ENCODE measurements at places on chromosomes 13 and 19.

DNA sequence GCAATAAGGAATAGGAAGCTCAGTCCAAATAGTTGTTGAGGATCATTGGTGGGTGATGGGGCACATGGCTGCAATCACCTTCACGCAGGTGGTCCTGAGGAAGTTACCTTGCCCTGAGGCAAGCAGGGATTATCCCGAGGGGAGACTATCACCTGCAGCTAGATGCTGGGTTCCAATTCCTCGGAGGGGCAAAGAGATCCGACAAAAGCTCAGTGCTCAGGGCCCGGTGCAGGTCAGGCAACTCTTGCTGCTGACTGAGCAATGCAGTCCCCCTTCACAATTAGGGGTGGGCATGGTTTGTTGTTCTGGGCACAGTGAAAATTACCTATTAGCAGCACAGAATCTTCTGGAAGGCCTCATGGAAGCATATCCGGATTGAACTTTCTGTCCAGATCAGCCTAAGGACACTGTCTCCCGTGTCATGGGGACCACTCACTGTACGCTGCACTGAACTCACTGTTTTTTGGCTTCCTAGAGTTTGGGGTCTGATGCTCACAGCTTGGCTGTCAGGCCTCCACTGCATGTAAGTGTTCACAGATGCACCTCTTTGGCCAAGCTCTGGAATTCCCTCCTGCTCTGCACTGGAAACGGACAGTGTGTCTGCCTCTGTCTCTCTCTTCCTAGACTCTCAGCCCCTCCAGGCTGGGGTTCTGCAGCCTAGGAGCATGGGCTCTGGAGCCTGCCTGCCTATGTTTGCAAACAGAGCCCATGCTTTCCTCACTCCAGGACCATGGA lies 372.7 kb downstream of the ZNF536 start:
- DNase-seq = no peak

GRCh38 chr13:62595976-62596375 lies 1180.3 kb upstream of the PCDH20 start:
- no peak for DNase-seq

DNA sequence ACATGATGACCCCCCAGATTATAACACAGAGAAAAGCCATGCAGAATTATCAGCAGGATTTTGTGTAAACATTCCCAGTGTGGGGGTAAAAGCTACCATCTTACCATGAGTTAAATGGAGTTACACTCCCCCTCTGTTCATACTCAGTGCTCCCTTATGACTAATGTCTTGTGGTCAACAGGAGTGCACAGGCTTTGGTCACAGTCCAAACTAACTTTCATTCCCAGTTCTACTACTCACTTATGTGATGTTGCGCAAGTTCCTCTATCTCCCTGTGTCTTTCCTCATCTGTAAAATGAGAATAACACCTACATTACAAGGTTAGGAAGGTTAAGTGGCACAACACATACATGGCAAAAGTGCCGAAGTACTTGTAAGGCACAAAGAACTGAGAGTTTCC lies 277.9 kb downstream of the RBM26 start:
- no peak for DNase-seq

- no peak for DNase-seq
Observed at GRCh38 chr13:39159393-39159792, 121.1 kb downstream of the NHLRC3 start.

DNA sequence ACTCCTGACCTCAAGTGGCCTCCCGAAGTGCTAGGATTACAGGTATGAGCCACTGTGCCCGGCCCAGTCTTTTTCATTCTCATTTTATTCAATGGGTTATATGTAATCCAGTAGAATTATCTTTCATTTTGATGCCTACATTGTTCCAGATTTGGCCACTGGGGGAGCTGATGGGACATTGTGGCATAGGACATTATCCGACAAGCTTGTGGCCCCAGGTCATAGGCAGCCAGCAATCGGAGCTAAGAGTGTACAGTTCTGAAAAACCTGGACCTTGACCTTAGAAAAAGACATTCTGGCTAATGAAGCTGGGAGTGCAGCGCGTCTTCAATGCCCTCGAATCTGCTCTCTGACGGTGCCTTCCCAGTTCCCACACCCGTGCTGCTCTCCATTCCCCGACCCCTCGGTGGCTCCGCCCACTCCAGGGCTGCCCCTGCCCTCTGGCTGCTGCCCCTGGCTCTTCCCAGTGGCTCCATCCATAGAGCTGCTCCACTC lies 108.7 kb downstream of the TEX29 start:
- peak; percentile 12 for DNase-seq

DNA sequence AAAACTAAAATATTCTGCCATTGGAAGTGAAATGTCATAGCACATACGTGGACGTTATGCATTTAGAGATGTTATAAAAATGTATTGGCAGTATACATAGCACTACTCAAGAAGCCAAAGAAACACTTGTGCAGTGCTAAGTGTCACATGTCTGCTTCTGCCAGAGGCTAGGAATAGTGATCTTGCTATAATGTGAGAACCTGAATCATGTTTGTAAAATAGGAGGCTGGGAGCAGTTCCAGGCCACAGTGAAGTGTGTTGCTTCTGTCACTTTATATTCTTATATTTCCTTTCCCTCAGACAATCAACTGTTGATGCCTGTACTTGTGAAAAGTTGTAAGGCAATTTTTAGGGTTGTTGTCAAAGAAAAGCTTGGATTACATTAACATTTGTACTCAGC lies 3.4 kb downstream of the TRAPPC2B start:
- DNase-seq = no peak

GRCh38 chr19:44986389-44986788 lies 14.9 kb upstream of the RELB start:
- DNase-seq = no peak

DNA sequence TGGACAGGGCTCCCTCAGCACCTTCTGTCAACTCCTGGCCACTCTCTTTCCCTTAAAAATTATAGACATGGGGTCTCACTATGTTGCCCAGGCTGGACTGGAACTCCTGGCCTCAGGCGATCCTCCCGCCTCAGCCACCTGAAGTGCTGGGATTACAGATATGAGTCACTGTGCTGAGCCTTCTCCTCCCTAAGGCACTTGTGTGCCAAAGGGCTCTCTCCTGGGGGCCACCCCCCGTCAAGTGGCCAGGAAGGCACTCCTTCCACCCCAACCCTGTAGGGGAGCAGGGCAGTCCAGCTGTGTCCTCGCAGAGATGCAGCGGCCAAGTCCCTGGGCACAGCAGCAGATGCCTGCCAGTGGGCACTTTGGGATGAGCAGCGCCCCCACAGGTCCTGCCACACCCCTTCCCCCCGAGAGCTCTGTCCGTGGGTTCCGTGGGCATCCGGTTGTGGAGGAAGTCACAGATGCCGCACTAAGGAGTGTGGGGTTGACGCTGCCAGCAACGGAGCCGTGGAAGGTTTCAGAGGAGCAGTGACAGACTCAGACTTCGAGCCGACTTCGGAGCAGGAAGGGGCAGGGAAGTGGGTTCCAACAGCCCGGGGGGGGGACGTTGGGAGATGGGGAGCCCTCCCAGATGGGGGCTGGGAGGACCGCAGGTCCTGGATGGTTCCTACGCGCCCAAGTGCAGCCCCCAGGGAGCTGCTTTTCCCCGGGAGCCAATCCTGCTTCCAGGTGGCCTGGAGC lies 3.3 kb upstream of the UQCR11 start:
- no peak for DNase-seq

- no peak for DNase-seq
Observed at GRCh38 chr19:3599776-3600187, 6.9 kb downstream of the TBXA2R start.

- no peak for DNase-seq
Observed at GRCh38 chr19:23547816-23548430, 139.1 kb downstream of the ZNF675 start.

GRCh38 chr13:44053208-44053607 lies 173.5 kb downstream of the LACC1 start:
- no peak for DNase-seq

- DNase-seq = no peak
Observed at GRCh38 chr19:29644210-29644609, 21.1 kb upstream of the PLEKHF1 start.
